ENCODE measurements at places on chromosomes 4 and X. TPM values are rescaled to one million over a fixed set of nuclear protein-coding genes. Genes with fewer than 3 reads are reported as not detected.

Gene SPANXA1
- not detected for total RNA-seq

Gene OGT
- total RNA-seq: 365 TPM

Gene CENPVL2
- not detected for total RNA-seq

Gene ARX
- total RNA-seq: not detected

Gene HSFX4
- total RNA-seq: 0.37 TPM

Gene PFKFB1
- total RNA-seq: 1.2 TPM

Gene SORCS2
- total RNA-seq: 0.06 TPM

Gene PNCK
- not detected for total RNA-seq

Gene BANK1
- total RNA-seq: not detected

Gene RBMXL3
- not detected for total RNA-seq

Gene SPIN3
- total RNA-seq: 7.9 TPM

Gene FAAH2
- total RNA-seq: 2.2 TPM

Gene NLRP2B
- not detected for total RNA-seq

Gene NXT2
- 10.0 TPM for total RNA-seq

Gene MED12
- 45.9 TPM for total RNA-seq

Gene GAB3
- 20.0 TPM for total RNA-seq

Gene TMEM47
- total RNA-seq: not detected

Gene TMEM31
- not detected for total RNA-seq

Gene SLIT2
- total RNA-seq: not detected

Gene PCDH18
- not detected for total RNA-seq

Gene ADD1
- 260 TPM for total RNA-seq

Gene SPATA18
- total RNA-seq: 0.53 TPM

Gene FHIP1A
- not detected for total RNA-seq

Gene COX7B2
- total RNA-seq: not detected

Gene NXF3
- not detected for total RNA-seq

Gene PPP2R2C
- total RNA-seq: not detected

Gene ARR3
- not detected for total RNA-seq

Gene AKAP14
- not detected for total RNA-seq

Gene IL9R
- 110 TPM for total RNA-seq

Gene MXRA5
- total RNA-seq: not detected

Gene MAGEA2B
- total RNA-seq: not detected

Gene MAD2L1
- total RNA-seq: 75.4 TPM

Gene TMLHE
- total RNA-seq: 13.5 TPM

Gene GC
- total RNA-seq: not detected

Gene TACR3
- total RNA-seq: not detected

Gene NWD2
- total RNA-seq: not detected

Gene NPY5R
- not detected for total RNA-seq

Gene KLHL15
- total RNA-seq: 9.5 TPM

Gene RAI2
- total RNA-seq: not detected

Gene PNMA3
- total RNA-seq: 2.2 TPM

Gene ETDA
- not detected for total RNA-seq

Gene SMARCA1
- not detected for total RNA-seq

Gene ARHGAP6
- total RNA-seq: not detected

Gene MYOZ2
- total RNA-seq: not detected
